Activated T-helper 9 cell treated with anti-CD3 and anti-CD28 coated beads, Interleukin-2, amount 50 U/mL, for 16 hours (primary cell): ENCODE measurements at places on chromosomes 13 and 19.

DNA sequence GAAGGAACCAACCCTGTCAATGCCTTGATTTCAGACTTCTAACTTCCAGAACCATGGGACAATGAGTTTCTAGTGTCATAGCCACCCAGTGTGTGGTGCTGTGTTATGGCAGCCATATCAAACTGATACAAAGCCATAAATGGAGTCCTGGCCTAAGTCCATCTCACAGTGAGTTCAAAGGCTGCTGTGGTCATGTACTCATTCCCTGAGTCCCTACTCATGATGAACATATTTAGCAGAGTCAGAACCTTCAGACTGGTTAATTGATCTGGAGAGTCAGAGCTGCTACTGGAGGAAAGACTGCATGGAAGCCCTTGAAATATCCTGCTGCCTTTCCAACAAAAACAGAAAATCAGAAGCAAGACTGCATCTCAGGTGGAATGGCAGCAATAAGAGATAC lies 39.2 kb upstream of the CSNK1A1L start:
- DNase-seq = no peak

DNA sequence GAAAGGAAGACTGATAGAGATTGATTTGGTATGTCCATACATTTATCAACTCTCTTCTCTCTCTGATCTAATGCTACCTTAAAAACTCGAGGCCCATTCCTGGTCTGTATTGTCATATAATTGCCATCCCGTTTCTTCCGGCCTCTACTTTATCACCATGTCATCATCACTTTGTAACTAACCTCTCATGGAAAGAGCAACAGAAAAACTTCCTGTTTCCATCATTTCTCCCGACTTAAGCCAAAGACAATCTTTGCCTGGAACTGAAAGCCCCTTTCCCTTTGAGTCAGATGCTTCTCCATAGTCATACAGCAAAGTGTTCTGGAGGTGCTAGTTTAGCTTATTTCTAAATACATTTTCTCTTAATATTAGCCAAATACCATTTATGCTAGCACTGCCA lies 2.8 kb upstream of the STOML3 start:
- no peak for DNase-seq

- DNase-seq = no peak
Measured at GRCh38 chr13:73261739-73262216, 203.0 kb downstream of the KLF5 start.

- no peak for DNase-seq
Measured at GRCh38 chr13:23750383-23751121, 138.6 kb downstream of the MIPEP start.

GRCh38 chr13:75359266-75359665 lies 122.7 kb downstream of the TBC1D4 start:
- DNase-seq = no peak

DNA sequence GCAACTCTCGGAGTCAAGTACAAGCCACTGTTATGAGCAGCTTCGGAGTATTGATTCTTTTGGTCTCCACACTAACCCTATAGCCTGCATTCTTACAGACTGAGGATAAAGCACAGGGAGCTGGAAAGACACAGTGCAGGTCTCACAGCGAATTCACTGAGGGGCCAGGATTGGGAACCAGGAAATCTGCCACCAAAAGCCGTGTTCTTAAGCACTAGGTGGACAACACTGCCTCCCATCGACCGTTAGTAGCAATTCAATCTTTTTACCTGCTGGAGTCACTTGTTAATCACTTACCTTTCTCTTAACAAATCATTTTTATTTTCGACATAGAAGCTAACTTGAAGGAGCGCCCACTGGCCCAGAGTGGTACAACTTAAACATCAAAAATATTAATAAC lies 6.3 kb downstream of the PMIS2 start:
- no peak for DNase-seq

- DNase-seq = peak; percentile 1
Measured at GRCh38 chr13:109610517-109610916, 175.9 kb downstream of the IRS2 start.

- peak; percentile 30 for DNase-seq
Measured at GRCh38 chr13:19862481-19863313, 752 bp downstream of the ZMYM5 start.

DNA sequence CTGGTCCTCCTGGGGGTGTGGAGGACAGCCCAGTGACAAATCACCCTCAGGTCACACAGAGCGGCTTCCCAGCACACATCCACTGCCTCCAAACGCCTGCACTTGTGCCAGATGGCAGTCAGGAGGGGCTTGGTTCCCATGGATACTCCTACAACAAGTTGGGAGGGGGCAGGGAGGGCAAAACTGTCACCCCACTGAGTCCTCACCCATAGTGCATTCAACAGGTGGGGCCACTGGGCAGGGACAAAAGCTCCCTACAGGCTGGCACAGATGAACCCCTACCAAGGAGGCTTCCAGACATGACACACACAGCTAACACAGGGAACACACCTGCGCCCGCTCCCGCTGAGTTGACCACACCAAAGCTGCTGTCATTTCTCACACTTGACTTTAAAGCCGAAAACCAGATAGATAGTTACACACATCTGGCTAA lies 120.5 kb downstream of the STK24 start:
- no peak for DNase-seq

GRCh38 chr19:38079926-38080380 lies 144.1 kb downstream of the DPF1 start:
- no peak for DNase-seq

DNA sequence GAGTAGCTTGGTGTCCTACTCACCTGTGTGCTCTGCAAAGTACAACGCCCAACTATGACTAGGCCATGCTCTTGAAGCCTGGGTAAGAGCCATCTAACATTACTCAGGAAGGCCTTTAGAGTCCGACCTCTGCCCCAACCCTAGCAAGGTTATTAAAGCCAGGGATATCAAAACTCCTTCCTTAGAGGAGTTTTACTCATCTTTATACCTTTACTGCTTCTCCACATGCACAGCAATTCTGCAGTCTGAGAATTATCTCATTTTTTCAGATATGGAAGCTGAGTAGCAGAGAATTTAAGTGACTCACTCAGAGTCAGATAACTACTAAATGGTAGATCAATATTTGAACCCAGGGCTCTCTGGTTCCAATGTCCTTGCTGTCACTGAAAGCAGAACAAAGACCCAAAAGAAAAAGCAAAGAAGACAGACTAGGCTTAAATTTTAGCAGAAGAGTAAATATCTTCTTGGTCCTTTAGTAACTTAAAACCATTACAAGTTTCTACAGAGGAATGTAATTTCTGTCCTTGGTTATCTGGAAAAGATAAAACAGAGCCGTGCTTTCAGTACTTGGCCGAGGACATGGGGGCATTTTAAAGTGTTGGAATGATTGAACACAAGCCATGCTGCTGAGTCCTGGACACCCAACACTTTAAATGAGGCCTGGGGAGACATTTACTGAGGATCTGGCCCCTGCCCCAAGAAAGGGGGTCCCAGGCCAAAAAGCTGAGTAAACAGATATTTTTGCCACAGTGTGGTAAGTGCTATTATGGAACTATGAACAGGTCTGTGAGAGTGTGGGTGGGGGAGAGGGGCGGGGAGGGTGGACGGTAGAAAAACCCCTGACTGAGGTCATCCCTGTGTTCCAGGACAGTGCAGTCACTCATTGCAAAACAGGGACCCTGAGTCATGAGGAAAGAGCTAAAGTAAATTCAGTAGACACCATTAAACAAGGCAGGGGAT lies 18.4 kb upstream of the KPNA3 start:
- DNase-seq = no peak

- DNase-seq = no peak
Measured at GRCh38 chr13:43140985-43141384, 117.6 kb downstream of the DNAJC15 start.

DNA sequence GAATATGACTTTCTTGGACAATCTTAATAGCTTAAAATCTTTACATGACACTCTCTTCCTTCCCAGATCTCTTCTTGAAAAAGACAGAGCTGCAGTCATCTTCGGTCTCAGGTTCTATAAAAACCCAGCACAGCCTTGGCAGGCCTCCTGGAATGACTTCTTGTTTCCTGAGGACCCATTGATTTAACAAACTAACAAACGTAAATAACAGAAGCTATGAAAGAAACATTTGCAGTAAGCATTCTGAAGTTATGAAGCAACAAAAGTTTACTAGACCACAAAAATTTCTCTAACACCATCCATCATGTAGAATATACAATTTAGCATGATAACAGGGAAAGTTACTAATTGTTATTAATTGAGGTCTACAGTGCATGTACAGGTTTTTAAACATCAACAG lies 62.8 kb upstream of the STARD13 start:
- no peak for DNase-seq

DNA sequence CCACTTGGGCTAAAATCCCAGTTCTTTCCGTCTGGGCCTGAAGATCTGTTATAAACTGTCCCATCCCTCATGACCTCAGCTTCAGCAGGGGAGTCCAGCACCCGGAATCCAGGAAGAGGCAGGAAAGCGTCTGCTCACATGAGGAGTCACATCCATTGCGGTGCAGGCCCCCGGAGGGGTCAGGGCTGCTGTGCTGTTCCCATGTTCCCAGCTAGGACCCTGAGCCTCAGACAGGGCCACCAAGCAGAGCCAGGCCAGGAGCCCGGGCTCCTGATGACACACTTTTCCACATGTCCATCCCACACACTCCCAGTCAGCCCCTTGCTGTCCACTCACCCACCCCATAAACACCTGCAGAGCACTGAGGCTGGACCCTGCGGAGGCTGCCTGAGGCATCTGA lies 45.3 kb upstream of the VSTM2B start:
- no peak for DNase-seq

DNA sequence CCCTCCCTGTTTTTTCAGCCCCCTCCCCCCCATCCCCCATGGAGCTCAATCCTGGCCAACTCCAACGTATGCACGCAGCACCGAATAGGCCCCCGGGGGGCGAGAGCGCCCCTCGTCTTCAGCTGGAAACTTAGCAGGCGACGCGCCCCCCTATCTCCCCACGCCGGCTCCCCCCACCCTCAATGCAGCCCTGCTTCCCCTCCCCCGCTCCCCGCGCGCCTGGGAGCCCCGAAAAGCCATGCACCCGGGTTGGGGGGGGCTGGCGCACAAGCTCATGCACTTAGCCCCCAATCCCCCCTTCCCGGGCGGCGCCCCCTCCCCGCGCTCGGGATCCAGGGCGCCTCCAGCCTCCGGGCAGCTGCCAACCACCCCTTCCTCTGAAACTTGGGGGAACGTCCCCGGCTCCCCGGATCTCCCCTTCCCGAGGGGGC lies 508 bp downstream of the ZBTB7A start:
- peak; percentile 38 for DNase-seq

GRCh38 chr19:19461671-19462622 lies 53.4 kb downstream of the TSSK6 start:
- no peak for DNase-seq

- no peak for DNase-seq
Measured at GRCh38 chr13:104869501-104869900, 1666.0 kb downstream of the EFNB2 start.

- DNase-seq = no peak
Measured at GRCh38 chr13:26222520-26223046, 469 bp upstream of the RNF6 start.

DNA sequence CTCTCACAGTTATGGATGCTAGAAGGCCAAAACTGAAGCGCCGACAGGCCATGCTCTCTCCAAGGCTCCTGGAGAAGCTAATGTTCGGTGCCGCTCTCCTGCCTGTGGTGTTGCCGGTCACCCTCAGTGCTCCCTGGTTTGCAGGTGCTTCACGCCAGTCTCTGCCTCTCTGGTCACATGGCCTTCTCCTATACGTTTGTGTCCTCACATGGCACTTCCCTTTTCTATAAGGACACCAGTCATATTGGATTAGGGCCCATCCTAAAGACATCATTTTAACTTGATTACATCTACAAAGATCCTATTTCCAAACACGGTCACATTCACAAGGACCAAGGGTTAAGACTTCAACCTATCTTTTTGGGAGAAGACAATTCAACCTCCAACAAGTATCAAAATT lies 671.3 kb upstream of the ARGLU1 start:
- no peak for DNase-seq

DNA sequence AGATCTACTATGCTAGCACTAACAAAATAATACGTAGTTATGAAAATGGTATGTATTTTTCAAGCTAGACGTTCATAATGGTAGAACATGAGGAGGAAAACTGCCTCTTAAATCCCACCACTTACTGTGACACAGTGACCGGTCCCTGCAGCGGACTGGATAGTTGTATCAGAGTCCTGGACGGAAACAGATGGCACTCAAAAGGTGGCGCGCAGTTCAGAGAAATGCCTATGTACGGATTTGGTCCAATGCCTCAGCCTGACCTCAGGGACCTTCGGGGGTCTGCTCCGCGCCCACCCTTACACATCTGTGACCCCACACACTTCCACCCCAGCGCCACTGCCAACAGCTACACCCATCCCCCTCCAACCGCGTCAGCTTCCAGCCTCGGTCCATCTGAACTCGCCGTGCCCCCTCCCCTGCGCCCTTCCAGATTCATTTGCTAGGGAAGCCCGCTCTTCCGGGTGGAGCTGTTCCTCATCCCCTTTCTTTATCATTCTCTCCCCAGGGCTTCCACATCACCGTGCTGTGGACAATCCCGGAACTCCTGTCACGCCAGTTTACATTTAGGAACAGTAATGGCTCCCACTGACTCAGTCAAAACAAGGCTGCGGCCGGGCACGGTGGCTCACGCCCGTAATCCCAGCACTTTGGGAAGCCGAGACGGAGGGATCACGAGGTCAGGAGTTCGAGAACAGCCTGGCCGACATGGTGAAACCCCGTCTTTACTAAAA lies 792 bp upstream of the LENG8 start:
- no peak for DNase-seq

- DNase-seq = no peak
Measured at GRCh38 chr13:19650742-19651141, 17.3 kb downstream of the MPHOSPH8 start.

GRCh38 chr13:77172650-77173049 lies 145.7 kb upstream of the FBXL3 start:
- no peak for DNase-seq

- no peak for DNase-seq
Measured at GRCh38 chr13:66461021-66461420, 769.1 kb downstream of the PCDH9 start.

GRCh38 chr19:32627714-32628270 lies 46.8 kb downstream of the PDCD5 start:
- no peak for DNase-seq

DNA sequence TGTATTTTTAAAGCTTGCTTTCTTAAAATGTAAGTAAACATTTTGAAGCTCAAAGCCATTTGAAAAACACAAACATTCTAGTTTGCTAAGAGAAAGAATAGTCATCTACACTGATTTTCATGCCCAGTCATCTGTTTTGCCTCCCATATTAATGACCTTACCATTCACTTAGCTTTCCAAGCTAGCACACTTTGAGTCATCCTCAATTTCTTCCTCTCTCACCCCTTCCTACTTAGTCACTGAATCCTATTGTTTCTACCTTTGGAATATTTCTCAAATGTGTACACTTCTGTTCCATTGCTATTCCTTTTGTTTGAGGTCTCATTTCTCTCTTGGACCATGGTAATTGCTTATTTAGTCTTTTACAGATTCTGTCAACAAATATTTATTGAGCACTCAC lies 7.3 kb upstream of the HS6ST3 start:
- DNase-seq = no peak
